RKO (cell line): ENCODE measurements at places on chromosomes 13 and 19.
A peak's percentile ranks its signal among the peaks of the same experiment; 100 is the strongest.

DNA sequence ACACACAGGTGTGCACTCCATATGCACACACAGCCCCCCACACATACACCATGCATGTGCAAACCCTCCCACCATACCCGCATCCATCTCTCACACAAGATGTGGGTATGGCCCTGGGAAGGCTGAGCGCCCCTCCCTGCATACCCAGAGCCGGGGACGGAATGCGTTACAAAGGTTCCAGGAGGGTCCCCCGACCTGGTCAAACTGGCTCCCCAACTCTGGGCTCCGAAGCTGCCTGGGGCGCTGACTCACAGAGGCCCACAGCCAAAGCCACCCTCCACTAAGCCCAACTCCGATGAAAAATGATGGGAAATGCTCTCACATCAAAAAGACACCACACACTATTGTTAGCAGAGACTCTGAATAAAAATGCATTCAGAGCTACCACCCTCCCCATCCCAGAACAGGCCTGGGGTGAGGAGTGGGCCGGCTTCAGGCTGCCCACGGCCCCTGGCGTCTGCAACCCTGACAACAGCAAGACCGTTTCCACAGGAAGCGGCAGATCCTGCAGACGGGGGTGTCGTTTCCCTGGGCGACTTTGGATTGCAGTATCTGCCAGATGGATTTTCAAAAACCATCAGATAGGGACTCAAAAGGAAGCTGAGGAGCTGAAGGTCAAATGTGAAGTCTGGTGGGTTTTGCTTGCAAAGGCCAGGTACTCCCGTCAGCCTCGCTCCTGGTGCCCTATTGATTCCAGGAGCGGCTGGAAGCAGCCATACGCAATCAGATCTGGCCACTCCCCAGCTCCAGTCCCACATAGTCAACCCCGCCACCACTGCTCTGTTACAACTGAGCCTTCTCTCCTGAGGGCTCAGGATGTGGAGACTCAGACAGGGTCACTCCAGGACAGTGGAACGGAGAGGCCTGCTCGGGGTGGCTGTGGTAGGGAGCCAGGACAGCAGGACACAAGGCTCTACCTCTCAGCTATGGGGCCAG, 14.3 kb downstream of the PEPD start:
- DNase-seq: no peak

DNA sequence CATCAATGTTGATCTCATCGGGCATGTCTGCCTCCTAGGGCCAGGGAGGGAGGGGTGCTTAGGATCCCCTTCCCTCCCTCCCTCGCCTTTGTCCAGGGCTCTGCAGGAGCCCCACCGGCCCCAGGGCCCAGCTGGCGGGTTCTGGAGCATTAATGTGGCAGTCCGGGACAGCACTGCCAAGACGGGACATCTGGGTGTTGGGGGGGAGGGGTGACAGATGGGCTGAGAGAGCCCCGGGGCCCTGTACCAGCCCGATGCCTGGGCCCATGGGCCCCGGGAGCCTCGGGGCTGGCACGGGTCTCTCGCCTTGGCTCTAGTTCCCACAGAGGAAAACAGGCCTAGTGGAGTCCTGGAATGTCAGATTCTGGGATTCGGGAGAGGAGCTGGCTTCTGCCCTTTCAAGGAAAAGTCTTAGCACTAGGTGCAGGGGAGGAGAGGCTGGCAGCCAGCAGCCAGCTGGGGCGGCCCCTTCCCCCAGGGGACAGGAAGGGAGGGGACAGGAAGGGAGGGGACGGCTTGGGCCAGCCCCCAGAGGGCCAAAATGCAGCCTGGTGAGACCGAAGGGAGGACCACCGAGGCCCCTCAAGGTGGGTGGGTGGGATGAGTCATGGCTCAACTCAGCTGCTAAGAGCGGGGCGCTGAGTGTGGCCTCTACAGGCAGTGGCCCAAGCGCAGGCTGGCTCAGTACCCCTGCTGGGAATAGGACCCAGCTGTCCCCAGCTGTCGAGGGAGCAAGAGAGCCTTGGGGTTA, 3.1 kb downstream of the PPP1R14A start:
- DNase-seq: no peak

DNA sequence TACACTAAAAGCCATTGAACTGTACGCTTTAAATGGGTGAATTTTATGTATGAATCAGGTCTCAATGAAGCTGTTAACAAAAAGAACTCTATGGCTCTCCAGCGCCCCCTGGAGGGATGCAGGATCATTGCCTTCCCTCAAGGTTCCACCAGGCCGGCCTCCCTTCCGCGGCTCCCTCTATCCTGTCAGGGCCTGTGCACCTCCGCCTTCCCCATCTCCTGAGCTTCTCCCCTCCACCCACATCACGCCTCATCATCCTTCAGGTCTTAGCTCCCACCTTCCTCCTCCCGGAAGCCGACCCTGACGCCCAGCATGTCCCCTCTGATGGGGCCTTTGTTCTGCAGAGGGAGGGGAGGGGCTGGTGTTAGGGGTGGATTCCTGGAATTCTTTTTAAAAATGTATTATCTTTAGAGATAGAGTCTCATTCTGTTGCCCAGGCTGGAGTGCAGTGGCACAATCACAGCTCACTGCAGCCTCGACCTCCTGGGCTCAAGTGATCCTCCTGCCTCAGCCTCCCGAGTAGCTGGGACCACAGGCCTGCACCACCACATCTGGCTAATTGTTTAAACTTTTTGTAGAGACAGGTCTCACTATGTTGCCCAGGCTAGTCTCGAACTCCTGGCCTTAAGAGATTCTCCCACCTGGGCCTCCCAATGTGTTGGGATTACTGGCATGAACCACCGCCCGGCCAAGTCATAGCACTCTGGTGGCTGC, 27.7 kb downstream of the MEIS3 start:
- DNase-seq: peak; percentile 75

DNA sequence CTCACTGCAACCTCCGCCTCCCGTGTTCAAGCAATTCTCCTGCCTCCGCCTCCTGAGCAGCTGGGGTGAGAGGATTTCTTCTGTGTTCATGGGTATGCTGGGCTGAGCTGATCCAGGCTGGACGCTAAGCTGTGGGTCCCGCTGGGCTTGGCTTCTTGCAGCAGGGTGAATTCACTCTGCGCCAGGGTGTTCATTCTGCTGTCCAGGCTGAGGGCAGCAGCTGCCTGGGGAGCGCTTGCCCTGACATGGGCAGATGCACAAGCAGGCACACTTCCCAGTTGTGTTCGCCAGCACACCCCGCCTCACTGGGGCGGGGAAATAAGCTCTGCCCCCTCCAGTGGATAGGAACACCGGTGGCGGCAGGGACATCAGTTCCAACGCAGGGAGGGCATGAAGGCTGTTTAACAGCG, 7.3 kb upstream of the INAFM1 start:
- DNase-seq: no peak

- no peak for DNase-seq
Measured at GRCh38 chr13:72622546-72622945, 104.9 kb downstream of the MZT1 start.

- DNase-seq: no peak
Measured at GRCh38 chr19:498977-499623, 2.8 kb downstream of the MADCAM1 start.

GRCh38 chr13:90751026-90751425, 596.5 kb upstream of the MIR17HG start:
- no peak for DNase-seq

DNA sequence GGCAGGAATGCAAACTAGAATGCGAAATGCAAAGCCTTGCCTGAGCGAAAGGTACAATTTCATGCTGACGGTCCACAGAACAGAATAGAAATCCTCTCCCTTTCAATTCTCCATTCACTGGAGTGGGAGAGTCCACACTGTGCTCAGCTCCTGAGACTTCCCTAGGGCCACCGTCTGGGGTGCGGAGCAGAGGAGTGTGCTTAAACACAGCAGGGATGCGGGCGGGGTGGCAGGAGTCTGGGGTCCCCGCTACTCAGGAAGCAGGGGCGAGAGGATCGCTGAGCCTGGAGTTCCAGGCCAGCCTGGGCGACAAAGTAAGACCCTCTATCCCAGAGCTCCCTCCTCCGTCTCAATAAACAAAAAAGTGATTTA, 552 bp upstream of the ZNF816 start:
- DNase-seq: no peak

- DNase-seq: peak; percentile 78
Measured at GRCh38 chr13:59391696-59392095, 772.0 kb downstream of the DIAPH3 start.

DNA sequence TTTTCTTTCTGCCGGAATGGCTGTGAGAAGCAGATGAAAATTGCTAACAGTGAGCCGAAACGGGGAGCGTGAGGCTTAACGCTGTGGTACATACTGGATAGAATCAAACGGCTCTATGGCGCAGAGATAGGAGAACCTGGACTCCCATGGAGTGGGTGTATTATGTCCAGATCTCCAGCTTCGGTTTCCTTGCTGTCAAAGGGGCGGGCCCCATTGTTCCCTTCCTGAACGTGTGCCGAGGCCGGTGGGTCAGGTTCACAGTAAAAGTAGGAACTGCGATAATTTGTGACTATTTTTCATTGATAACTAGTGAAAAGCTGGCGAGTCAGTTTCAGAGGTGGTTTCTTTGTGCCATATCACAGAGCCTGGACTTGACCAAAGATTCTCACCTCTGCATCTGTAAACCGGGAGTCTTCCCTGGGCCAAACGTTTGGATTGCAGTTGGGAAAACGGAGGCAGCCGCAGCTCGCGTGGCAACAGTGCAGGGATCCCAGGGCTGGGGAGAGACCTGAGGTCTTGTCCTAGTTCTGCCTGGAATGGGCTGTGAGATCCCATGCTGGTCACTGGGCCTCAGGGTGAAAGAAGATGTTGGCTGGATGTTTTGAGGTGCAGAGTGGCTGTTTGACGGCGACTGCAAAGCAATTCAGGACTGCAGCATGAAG, 752 bp downstream of the RPL18A start:
- no peak for DNase-seq

GRCh38 chr13:112057736-112058518, 9.0 kb upstream of the SOX1 start:
- no peak for DNase-seq

DNA sequence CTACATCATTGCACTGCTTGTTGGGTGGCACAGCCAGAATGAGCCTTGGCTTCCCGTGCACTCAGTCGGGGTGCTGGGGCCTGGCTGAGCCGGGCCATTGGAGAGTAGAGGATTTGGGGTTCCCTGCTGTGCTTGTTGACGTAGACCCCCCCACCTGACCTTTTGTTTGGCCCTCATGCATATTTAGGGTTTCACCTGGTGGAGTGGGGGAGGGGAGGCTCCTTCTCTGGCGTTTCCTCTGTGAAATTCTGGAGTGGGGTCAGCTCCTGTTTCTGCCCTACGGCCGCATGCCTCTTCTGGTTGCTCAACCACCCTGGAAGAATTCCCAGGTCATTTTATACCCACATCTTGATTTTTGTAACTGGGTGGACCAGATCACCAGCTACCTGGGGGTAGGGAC, 82.8 kb downstream of the SIPA1L3 start:
- DNase-seq: no peak

DNA sequence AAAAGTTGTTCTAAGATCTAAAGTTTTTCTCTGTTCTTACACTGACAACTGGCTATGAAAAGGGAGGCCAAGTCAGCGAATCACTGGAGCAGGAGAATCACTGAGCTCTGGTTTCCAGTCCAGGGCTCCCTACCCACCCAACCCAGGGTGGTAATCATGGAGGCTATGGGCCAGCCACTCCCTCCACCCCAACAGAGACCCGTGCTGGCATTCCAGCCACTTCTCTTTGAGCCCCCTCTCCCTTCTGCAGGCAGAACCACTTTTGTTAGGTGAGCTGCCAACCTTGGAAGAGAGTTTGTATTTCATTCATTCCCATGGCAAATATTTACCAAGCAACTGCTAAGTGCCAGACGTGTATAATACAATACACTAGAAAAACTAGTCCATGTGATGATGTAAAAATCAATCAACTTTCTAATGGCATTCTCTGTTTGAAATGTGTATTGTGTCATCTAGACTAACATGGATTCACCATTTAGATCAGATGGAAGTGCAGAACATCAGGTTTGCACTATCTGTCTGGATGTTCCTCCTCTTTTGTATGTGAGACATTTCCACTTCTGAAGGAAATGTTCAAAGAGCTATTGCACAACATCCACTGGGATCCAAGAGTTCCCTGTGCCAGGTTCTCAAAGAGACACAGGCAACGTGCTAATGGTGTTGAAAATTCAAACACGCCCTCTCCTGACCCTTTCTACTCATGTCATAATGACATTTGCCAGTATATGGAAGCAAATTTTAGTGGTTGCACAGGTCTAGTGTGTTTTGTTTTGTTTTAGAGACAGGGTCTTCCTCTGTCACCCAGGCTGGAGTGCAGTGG, 5.3 kb downstream of the MLNR start:
- DNase-seq: no peak

GRCh38 chr13:59730026-59730425, 433.7 kb downstream of the DIAPH3 start:
- no peak for DNase-seq

DNA sequence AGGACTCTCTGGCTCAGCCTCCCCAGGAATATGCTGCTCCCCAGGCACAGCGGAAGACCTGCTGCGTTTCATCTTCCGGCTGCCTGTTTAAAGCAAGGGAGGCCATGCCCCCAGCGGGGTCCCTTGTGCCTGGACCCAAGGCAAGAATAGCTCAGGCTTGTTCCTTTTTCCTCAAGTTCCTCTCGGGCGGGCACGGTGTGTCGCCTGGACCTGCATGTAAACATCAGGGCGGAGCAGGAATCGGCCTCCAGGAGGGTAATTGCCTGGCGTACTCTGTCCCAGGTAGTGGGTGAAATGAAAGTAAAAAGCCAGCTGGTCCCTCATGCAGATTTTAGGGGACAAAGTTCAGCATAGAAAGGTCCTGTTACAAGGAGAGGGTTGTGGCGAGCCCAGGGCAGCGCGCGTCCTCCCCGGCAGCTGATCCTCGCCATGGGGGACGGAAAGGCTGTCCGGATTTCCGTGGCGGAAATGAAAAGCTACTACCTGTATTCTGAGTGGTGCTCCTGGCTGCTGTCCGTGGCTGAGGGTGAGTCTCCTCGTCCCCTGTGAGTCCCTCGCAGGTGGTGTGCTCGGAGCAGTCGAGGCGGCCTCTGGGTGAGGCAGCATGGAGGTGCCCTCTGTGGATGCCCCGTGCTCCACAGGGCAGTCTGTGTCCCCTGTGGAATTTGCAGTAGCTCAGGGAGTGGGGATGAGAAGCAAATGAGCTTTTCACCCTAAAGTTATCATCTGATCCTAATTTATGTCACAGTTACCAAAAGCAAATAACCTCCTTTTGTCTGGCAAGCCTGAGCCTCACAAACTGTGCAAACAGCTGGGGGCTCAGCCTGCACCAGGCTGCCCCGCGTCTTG, 16.2 kb downstream of the MCF2L start:
- no peak for DNase-seq

DNA sequence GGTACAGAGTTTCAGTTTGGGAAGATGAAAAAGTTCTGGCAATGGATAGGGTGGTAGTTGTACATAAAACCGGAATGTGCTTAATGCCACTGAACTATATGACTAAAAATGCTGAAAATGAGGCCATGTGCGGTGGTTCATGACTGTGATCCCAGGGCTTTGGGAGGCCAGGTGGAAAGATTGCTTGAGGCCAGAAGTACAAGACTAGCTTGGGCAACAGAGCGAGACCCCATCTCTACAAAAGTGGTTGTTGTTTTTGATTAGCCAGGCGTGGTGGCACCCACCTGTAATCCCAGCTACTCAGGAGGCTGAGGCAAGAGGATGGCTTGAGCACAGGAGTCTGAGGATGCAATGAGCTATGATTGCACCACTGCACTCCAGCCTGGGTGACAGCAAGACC, 12.8 kb downstream of the SMAD9 start:
- no peak for DNase-seq

- DNase-seq: peak; percentile 40
Measured at GRCh38 chr13:43303033-43303729, 279.8 kb downstream of the DNAJC15 start.
